ENCODE measurements at places on chromosomes 4 and X.
A peak's percentile ranks its signal among the peaks of the same experiment; 100 is the strongest.

- DNase-seq: no peak
Observed at GRCh38 chr4:76476571-76476970, 41.5 kb downstream of the SHROOM3 start.

DNA sequence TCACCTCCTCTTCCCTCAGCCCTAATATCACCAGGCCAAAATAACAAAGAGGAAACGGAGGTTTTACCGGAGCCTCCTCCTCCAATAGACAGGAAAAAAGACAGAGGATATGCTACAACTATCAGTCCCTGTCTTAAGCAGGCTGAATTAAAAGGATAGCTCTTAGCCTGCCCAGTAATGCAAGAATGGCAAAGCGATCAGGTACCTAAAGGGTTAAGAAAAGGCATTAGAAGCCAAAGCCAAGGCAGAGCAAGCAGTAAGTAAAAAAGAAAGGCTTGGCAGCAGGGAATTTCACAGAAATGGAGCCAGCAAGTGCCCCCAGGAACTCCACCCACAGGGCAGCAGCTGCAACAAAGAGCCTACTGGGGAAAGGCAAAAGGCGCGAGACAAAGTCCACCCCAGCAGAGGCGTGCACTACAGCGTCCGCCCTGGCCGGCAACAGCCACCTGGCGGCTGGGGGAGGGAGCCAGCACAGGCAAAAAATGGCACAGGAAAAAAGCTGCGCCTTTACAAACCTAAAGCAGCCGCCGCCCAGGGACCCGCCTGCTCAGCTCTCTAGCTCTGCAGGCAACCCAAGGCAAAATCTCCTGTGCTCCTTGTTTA is 220.6 kb upstream of the ZC4H2 start:
- peak; percentile 32 for DNase-seq

- DNase-seq: no peak
Observed at GRCh38 chr4:165515201-165515600, 136.4 kb downstream of the CPE start.

GRCh38 chr4:183390374-183390773 is 54.1 kb upstream of the CDKN2AIP start:
- no peak for DNase-seq

GRCh38 chrX:130575831-130576389 is 174.1 kb downstream of the RBMX2 start:
- peak; percentile 21 for DNase-seq

- DNase-seq: no peak
Observed at GRCh38 chr4:62816566-62816965, 1592.7 kb downstream of the TECRL start.

GRCh38 chrX:126658447-126658846 is 105.8 kb upstream of the DCAF12L1 start:
- no peak for DNase-seq

- DNase-seq: no peak
Observed at GRCh38 chr4:29927895-29928294, 792.3 kb upstream of the PCDH7 start.

DNA sequence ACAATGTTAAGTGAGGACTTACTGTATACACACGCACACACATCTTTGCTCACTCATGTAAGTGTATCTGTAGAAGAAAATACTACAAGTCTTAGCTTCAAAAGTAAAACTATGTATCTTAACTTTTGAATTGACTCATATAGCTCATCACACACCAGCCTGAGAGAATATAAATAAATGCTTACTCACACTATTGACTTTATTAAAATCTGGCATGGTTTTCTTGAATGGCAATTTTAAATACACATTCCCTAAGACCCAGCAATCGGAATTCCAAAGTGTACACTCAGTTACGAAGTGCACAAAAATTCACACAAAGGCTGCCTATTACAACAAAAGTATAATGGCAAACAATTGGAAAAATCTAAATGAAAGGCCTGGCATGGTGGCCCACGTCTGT is 2.0 kb downstream of the ERCC6L start:
- DNase-seq: no peak

DNA sequence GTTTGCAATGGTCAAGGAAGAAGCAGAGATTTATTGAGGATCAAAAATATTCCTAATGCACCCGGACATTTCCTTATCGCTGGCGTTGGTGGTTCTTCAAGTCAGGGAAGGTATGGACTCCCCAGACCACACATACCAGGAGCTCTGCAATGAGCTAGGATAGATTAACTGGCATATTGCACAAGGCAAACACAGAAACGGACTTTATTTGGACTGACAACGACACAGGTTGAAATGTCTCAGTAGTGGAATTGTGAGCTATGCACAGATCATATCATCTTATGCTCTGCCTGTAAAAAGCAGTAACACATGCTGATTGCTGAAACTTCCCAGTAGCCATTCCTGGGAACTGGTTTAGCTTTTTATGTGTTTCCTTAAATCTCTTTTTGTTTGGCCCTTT is 1.7 kb downstream of the TSPAN7 start:
- DNase-seq: no peak

- no peak for DNase-seq
Observed at GRCh38 chr4:83216959-83217683, 67.5 kb downstream of the COQ2 start.

GRCh38 chrX:119093991-119094735 is 21.4 kb downstream of the CT47C1 start:
- no peak for DNase-seq

GRCh38 chrX:145405012-145405411 is 157.7 kb downstream of the SPANXN1 start:
- DNase-seq: no peak

GRCh38 chr4:3399277-3400194 is 42.2 kb upstream of the HGFAC start:
- no peak for DNase-seq

DNA sequence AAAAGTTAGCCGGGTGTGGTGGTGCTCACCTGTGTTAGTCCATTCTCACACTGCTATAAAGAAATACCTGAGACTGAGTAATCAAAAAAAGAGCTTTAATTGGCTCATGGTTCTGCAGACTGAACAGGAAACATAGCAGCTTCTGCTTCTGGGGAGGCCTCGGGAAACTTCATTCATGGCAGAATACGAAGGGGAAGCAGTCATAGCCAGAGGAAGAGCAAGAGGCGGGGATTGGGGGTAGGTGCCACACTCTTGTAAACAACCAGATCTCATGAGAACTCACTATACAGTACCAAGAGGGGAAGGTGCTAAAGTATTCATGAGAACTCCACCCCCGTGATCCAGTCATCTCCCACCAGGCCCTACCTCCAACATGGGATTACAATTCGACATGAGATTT is 64.1 kb downstream of the BEND4 start:
- DNase-seq: no peak

- DNase-seq: no peak
Observed at GRCh38 chrX:133419911-133420310, 4.6 kb upstream of the GPC4 start.

- DNase-seq: no peak
Observed at GRCh38 chr4:168928346-168928745, 81.7 kb downstream of the CBR4 start.

DNA sequence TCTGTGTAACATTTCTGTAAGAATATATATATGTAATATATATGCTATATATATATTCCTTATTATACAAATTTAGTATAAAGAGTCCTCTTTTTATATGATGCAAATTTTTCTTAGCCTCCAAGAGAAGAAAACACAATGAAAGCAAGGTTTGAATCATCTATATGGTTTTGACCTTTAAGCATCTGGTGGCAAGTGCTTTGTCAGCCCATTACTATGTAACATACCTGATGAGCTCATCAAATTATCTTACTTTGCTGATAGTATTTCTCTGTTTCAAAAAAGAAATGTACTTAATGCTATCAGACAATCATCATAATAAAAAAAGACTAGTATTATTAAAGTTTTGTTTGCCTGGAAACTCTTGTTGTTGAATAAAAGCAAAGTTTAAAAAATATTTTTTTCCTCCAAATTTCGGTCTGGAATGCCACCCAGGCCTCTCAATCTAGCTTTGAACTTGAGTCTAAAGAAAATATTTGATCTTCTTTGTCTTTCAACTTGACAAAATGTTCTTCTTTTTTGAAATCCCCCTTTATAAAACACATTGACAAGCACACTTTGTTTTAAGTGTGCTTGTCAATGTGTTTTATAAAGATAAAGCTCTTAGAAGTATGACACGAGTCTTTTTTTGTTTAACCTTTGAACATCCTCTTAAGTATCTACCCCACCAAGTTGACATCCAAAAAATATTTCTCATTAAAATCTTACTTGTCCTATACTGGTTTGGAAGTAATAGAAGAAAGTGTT is 26.2 kb downstream of the ZNF330 start:
- DNase-seq: no peak

GRCh38 chr4:7179158-7179557 is 13.2 kb upstream of the SORCS2 start:
- no peak for DNase-seq

All from NCI-H526 treated with DMSO at 0.1 percent for 48 hours (cell line).